ENCODE measurements at places on chromosomes 7 and 10.

GRCh38 chr7:101937717-101938514 is 120.5 kb downstream of the CUX1 start:
- no peak for DNase-seq

GRCh38 chr7:85851571-85852193 is 664.8 kb upstream of the SEMA3D start:
- DNase-seq, result no peak

- DNase-seq, result no peak
Measured at GRCh38 chr7:40622941-40623501, 488.2 kb downstream of the SUGCT start.

DNA sequence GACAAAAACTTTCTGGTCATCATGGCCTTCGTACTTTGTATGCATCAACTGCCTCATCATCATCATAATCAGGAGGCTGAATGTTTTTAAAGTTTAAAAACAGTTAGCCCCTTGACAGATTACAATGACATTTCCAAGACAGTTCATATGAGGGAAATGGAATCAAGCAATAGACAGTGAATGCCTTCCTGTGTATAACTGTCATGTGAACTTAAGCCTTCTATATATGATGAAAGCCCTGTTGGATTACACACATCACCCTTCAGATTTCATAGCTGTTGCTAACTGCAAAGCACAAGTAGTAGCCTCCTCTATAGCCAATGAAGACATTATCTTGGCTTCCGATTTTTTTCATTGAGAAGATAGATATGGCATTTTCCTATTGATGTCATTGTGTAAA is 154.0 kb downstream of the PLXDC2 start:
- DNase-seq, result no peak

DNA sequence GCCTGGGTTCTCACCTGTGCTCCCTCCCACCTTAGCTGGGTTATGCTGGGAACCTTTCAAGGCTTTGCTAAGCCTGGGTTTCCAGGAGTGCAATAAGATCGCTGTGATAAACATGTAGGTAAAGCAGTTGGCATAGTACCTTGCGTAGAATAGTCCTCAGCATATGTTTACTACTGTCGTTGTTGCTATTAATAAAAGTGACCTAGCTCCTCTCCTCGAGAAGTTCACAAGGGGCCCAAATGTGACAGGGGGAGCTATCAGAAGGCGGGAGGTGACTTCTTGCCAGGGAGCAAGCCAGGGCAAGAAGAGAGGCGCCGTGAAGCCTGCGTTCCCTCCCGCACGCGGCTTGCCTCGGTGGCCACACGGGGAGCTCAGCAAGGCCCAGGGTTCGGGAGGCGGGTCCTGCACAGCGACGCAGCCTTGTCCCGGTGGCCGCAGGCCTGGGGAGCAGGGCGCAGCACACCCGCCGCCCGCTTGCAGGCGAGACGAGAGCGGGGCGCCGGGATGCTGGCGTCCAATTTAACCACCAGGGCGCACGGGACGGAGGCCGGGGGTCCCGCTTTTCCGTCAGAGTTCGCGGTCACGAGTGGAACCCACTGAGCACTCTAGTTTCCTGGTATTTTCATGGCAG is 106.2 kb downstream of the SNX10 start:
- DNase-seq, result no peak

GRCh38 chr10:71032887-71033286 is 144.5 kb upstream of the PCBD1 start:
- no peak for DNase-seq

DNA sequence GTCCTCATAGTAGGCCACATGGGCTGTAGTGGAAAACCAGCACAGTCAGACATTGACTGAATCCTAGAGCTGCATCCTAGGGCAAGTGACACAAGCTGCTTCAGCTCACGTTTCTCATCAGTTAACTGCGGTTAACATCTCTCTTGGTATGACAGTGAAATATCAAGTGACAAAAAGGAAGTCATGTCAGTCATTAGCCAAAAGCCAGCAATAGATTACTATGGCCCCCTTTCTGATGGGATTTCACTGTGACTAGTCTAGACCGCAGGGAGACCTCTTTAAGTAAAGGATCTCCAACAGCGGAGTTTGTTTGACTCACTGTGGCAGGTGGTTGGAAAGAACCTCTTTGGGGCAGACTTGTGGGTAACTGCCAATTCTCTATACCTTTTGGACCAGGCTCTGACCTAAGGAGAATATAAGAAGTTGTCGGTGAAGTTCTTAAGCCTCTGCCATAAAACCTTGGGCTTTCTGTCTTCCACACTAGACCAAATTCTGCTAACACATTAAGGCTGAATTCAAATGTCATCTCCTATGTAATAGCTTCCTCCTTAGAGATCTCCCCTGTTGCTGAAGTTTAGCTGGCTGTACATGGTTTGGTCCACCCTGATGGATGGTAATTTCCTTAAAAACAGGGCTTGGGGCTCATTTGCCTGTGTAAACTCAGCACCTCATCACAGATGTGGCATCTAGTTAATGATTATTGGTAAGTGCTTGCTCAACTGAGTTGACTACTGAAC is 115.3 kb downstream of the SGMS1 start:
- no peak for DNase-seq

DNA sequence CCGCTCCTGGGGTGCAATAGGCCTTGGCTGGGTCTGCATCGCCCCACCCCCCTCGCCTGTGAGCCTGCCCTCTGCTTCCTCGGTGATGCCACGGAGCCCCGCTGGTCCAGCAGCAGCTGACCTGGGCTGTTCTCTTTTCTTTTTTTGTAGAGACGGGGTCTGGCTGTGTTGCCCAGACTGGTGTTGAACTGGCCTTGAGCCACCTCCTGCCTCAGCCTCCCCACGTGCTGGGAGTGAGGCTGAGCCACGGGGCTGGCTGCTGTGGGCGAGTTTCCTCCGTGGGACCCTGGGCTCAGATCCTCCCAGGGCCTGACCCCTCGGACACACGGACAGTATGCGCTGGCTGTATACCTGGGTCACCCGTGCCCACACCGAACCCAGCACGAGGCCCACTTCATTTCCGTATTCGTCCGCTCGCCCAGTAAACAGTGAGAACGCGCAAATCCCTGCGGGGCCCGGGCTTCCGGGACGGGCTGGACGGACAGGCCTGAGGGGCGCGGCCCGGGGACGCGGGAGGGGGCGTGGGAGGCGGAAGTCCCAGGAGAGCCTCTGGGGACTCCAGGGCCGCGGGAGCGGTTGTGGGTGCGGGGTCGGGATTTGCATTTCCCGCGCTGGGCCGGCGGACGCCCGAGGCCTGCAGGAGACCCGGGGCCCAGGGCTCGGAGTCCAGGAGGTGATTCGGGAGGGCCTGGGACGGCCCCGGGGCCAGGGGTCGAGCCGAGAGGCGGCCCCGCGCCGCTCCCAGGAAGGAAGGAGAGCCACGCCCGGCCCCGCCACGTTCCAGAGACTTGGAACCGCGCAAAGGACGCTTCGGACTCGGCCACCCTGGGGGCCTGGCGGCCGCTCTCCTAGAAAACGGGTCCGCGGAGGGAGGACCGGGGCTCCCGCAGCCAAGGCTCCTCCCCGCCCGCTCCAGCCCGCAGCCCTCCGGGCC is 57.7 kb upstream of the DNAJB6 start:
- DNase-seq, result no peak

DNA sequence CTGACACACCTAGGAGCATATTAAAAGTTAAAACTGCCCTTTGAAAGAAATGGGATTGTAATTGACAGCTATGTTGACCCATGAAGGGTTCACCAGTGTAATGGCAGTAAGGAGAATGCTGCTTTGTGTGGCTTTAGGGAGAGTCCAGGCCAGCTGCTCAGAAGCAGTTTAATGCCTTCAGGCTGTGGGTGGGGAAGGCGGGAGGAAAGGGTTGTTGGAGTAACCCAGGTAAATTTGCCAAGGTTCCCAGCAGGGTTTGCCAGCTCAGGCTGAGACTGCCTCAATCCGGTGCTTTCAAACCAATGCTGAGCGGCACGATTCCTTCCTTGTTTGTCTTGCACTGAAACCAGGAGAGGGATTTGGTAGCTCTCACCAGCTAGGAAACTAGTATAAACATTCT is 637.2 kb downstream of the INHBA start:
- no peak for DNase-seq

DNA sequence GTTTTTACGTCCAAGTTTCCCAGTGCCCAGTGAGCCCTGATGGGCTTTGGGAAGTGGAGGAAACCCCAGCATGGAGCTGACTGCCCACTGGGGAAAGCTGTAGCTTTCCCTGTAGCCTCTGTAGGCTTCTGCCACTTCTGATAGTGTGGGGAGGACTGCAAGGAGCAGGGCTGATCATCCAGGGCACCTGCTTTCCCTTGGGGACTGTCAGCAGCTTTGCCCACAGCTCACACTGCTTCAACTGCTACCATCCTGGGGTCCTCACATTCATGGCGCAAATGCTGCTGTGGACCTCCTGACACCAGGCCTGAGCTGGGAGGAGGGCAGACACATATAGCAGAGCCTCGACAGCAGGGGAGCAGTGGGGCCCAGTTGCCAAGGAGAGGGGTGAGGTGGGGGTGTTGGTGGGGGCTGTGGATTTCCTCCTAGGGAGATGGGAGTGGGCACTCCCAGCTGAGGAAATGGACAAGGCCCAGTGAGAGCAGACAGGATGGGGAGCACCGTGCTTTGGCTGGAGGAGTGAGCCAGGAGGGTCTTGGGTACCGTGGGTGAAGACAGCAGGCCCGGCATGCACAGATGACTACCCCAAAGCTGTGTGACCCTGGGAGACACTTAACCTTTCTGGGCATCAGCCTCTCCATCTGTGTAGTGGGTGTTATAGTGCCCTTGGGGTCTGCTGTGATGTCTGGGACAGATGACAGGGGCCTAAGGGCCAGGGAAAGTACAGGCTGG is 16.2 kb downstream of the RAMP3 start:
- DNase-seq, result no peak

DNA sequence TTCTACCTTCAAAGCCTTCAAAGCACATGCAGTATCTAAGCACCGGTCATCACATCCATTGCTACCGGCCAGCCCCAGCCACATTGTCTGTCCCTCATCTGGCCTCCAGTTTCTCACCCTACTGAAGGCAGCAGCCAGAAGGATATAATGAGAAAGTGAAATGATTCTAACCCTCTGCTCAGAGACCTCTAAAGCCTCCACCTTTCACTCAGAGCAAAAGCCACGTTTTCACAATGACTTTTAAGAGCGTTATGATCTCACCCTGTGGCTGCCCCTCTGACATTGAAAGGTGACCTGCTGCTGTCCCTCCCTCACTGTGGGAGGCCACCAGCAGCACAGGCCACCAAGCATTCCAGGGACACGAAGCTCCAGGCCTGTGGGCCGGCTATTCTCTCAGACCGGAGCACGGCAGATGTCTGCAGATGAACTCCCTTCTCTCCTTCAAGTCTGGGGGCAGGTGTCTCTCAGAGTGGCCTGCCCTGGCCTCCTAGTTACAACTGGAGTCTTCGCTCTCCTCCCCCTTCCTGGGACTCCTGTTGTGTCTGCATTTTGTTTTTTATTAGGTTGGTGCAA is 94.9 kb upstream of the EEPD1 start:
- DNase-seq, result no peak

- no peak for DNase-seq
Measured at GRCh38 chr7:158837790-158838637, 8.7 kb upstream of the ESYT2 start.

GRCh38 chr7:44292876-44293560 is 32.4 kb downstream of the CAMK2B start:
- DNase-seq, result no peak

- no peak for DNase-seq
Measured at GRCh38 chr7:155533827-155534690, 12.3 kb downstream of the CNPY1 start.

- DNase-seq, result no peak
Measured at GRCh38 chr7:127755521-127755920, 103.5 kb downstream of the SND1 start.

- DNase-seq, result no peak
Measured at GRCh38 chr10:68135362-68135761, 26.1 kb downstream of the MYPN start.

DNA sequence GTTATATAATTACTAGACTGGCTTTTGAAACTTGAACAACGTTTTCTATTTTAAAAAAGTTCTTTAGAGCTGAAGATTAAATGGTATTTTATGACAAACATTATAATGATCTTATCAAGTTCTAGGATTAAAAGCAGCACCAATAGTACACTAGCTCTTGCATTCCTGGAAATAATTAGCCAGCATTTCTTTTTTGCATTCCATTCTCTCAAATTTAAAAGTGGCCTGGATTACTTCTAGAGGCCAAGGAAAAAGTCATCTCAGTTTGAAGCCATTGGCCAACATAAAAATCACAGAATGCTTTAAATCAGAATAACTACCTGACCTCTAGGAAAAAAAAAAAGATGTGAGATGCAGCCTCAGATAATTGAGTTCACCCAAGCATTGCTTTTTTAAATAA is 1326.4 kb upstream of the SORCS1 start:
- DNase-seq, result no peak

GRCh38 chr10:114504769-114505579 is 100.7 kb upstream of the AFAP1L2 start:
- DNase-seq, result no peak

DNA sequence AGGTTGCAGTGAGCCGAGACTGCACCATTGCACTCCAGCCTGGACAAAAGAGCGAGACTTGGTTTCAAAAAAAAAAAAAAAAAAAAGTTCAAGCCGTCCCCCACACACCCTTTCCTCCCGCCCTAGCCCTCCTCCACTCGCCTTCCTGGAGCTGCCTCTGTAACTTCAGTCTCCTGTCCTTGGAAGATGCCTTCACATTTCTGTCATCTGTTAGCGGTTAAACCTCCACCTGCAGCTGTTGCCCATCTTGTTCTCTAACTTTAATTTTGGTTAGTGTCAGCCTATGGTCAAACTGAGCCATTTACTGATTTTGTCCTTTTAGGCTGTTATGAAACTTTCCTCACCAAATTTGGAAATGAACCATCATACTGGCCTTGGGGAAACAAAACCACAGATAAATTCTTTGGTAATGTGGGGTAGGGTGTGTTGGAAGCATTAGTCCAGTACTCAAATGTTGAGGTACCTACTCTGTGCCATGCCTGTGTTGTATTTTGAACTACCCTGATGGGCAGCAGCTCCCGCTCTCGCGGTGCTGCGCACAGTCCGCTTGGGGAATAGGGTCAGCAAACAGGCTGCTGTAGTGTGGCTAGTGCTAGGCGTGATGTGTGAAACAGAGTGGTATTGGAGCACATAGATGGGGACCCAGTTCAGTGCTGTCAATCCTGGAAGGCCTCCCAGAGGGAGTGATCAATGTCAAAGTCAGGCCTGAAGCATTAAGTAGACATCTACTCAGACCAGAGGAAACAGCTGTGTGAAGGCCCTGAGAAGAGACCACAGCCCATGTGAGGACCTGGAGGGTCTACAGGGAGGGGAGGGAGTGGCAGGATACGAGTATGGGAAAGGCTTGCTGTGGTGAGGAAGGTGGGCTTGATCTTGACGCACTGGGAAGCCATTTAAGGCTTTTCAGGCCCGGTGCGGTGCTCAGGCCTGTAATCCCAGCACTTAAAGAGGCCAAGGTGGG is 26.9 kb downstream of the SFXN4 start:
- no peak for DNase-seq

- DNase-seq, result no peak
Measured at GRCh38 chr10:24690961-24691512, 32.6 kb downstream of the ARHGAP21 start.

Data from esophagus squamous epithelium (tissue), 5 donors.